ENCODE measurements at places on chromosomes 4 and X.

DNA sequence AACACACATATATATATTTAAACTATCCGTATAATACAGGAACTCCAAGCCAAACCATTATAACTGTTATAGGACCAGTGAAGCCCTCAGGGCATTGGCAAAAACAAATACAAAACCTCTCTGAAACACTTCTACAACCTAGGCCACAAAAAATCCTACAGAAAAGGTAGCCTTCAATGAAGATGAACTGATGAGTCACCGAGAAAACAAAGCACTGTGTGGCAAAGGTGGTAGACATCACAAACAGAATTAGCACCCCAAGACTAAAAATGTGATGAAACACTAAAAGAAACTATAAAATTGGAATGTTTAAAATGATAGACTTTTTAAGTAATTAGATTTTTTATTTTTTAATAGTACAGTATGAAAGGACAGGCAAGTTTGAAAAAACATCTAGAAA lies 5.5 kb upstream of the HSPA4L start:
- DNase-seq: no peak

DNA sequence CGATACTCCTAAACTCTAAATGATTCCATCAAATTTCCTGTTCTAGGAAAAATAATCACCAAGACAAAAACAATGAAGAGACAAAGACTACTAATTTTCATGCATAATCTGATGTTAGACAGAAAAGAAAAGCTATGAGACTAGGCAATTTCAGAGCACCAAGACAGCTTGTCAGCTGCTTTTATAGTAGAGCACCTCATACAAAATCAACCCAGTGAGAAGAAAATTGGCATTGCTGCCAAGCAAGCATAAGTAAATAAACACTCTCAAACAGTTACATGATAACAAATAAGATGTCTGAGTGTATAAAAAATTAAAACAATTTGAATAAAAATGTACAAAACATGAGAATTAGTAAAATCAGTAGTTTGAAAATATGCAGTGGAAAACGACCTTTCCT lies 1544.6 kb downstream of the C4orf33 start:
- no peak for DNase-seq

- DNase-seq: no peak
These were observed 305.9 kb upstream of the HAND2 start for GRCh38 chr4:173835903-173836302.

- DNase-seq: no peak
These were observed 94.9 kb downstream of the ARHGAP24 start for GRCh38 chr4:85569730-85570299.

DNA sequence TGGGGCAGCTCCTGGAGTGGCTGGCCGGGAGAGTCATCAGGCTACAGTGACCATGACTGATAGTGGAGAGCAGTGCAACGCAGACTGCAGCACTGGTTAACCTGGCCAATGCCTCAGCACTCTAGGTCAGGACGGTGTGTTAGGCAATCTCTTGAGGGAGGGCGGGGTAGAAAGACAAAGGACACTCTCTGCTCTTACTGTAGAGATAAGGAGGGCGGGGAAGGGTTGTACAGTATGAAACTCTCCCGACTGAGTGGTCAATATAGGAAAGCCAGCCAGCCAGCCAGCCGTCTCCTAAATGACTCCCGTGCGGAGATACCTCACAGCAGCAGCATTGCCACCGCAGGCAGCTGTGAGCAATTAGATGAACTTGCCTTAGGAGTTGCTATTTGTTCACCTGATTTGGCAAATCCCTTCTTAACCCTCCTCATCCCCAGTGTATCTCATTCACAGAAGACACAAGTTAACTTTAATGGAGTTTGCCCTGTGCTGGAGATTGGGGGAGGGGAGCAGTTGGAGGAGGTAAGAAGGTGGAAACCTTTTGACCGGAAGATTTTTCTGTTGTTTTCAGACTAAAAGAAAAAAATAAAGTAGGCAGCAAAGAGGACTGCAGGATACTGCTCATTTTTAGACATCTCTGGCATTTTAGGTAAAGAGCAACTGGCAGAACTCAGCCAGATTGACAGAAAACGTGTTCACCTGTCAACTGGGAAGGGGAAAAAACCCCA lies 330.5 kb downstream of the HNRNPD start:
- DNase-seq: no peak

- DNase-seq: no peak
These were observed 6.3 kb downstream of the GIMD1 start for GRCh38 chr4:106362086-106362825.

DNA sequence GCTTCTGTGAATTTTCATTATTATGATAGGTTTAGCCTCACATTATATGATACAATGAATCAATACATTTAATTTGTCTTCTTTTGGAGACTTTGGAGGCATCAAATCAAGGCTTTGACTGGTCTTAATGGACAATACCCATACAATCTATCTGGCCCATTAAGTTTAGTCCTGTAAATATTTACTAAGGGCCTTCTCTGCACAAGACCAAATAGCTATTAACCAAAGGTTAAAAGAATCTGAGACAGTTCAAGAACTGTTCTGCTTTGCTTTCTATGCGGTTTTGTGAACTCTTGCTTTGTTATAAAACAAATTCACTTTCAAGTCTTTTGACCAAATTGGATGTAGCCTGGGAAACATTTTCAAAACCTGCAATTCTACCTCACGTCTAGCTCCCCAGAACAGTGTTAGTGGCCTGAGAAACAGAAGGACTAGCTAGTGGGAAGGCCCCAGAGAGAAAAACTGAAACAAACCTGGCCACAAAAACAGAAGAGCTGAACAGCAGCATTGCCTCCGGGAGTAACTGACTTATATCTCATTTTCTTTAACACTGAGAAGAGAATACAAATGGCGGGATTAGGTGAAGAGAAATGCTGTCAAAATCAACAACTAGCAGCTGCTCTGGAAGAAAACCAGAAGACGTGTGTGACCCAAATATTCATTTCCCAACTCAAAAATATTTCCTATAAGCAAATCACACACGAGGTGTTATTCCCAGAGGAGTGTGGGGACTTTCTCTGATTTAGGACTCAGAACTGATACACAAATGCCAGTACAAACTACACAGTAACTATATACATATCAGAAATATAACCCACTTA lies 548 bp downstream of the TLR1 start:
- no peak for DNase-seq

DNA sequence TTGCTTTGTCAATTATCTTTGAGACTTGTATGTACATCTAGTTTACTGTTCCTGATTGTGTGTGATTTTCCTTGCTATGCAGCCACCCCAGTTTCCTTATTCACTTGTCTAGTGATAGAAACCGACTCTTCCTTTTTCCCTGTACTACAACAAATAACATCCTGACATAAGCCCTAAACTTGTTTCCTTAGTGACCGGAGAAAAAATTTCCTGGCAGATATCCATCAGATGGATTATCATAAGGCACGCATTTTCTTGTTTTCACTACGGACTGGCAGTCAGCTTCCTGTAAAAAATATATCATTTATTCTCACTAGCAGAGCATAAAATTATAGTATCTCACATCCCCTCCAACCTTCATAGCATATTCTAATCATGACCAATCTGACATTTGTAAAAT lies 410.7 kb downstream of the CENPC start:
- no peak for DNase-seq

DNA sequence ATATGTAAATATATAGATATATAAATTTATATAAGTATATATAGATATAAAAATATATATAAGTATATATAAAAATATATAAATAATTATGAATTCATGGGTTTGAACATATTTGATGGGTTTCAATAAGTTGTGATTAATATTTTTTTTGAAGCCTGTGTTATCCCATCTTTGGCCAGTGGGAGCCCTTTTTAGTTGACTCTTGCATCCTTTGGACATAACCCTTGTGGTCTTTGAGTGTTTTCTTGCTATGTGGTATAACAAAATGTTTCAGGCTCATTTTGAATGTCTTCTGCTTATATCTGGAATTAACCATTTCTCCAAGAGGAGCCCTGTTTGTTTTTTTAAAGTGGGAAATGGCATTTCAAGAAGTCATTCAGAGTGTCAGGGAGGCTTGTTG lies 15.2 kb downstream of the SNX25 start:
- DNase-seq: no peak

DNA sequence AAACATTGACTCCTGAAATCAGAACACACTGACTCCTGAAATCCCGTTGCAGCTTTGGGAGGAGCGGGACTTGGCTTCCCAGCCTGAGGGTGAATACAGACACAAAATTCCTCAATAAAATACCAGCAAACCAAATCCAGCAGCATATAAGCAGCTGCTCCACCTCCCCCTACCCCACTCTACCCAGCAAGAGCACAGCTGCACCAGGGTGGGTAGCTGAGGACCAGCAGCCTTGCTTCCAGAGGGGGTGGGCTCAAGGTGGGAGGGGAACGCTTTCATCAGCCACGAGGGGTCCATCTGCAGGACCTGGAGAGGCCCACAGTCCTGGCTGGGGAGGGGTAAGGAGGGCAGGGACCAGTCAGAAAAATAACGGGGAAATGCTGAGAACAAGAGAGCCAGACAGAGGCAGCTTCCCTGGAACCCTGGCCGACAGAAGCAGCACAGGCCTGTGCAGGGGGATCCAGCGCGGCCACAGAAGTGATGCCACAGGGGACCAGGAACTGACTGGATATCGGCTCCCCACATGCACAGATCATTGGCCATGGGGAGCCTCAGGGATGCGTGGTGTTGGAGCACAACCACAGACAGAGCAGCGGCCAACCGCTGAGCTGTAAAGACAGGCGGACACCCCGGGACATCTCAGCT lies 49.8 kb downstream of the FGFRL1 start:
- DNase-seq: no peak

GRCh38 chr4:129334136-129334535 lies 238.2 kb downstream of the C4orf33 start:
- no peak for DNase-seq

DNA sequence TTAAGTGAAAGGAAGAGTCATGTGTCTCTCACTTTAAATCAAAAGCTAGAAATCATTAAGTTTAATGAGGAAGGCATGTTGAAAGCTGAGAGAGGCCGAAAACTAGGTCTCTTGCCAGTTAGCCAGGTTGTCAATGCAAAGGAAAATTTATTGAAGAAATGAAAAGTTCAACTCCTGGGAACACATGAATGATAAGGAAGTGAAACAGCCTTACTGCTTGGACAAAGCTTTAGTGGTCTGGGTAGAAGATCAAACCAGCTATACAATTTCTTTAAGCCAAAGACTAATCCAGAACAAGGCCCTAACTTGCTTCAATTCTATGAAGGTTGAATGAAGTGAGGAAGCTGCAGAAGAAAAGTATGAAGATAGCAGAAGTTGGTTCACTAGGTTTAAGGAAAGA lies 24.9 kb downstream of the RHOH start:
- DNase-seq: no peak

GRCh38 chr4:1869530-1870327 lies 1.5 kb upstream of the NSD2 start:
- DNase-seq: no peak

- DNase-seq: no peak
These were observed 3.2 kb downstream of the CTAG2 start for GRCh38 chrX:154650221-154650510.

DNA sequence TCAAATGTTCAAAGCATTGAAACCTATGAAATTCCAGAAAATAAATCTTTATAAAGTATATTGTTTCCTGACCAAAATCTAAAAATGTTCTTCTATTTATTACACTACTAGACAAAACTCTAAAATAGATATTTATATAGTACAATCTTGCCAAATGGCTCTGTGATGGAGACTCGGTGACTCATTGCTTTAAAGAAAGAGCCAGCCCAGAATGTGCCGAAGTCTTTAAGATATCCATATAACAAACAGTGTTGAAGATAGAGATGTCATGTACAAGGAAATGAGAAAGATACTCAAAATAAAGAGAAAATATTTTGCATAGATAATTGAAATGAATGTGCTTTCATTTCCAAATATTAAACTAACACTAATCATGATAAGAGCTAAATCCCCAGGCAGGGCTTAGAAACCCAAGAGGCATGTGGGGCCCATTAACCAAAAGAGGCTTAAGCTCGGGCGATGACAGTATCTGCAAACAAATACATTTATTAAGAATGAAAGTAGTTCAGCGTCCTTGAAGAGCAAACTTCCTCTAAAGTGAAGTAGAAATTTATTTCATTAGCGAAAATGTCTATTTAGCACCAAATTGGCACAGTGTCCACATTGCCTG lies 102.1 kb upstream of the FAM9B start:
- no peak for DNase-seq

DNA sequence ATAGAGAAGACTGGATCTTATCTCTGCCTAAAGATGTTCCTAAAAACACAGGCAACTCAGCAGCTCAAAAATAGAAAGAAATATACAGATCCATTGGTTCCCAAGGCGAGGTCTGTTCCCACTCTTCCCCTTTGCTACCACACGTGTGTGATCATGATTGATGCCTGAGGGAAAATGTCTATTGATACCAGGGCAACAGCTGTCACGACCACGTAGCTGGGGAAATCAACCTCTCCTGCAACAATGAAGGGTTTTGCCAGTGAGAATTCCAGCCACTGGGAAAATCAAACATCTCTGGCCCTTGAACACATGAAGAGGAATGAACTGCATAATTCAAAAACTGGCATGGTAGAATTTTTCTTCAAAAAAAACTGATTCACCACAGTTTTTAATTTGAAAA lies 131.0 kb upstream of the MAP3K15 start:
- no peak for DNase-seq

GRCh38 chrX:45807572-45808425 lies 607.1 kb upstream of the DIPK2B start:
- DNase-seq: no peak

- DNase-seq: no peak
These were observed 39.1 kb downstream of the HEPH start for GRCh38 chrX:66203114-66203513.

- no peak for DNase-seq
These were observed 67.4 kb downstream of the GLRB start for GRCh38 chr4:157143369-157143768.

DNA sequence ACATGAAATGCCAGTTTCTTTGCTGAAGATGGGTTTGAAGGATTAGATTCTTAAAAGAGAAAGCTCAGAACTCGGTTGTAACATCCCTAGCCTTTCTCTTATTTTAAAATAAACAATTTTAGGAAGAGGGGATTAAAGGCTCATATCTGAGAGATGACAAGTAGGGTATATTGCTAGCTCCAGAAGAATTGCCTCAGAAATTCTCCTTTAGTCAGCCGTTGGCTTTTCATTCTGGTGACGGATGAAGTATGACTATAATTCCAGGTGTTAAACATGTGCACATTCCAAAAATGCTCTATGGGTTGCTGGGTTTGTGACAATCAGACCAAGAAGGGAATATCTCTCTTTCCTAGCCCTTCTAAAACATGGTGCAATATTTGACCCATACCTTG lies 17.8 kb downstream of the DKK2 start:
- DNase-seq: no peak

- no peak for DNase-seq
These were observed 311.2 kb downstream of the BMPR1B start for GRCh38 chr4:95068818-95069478.

DNA sequence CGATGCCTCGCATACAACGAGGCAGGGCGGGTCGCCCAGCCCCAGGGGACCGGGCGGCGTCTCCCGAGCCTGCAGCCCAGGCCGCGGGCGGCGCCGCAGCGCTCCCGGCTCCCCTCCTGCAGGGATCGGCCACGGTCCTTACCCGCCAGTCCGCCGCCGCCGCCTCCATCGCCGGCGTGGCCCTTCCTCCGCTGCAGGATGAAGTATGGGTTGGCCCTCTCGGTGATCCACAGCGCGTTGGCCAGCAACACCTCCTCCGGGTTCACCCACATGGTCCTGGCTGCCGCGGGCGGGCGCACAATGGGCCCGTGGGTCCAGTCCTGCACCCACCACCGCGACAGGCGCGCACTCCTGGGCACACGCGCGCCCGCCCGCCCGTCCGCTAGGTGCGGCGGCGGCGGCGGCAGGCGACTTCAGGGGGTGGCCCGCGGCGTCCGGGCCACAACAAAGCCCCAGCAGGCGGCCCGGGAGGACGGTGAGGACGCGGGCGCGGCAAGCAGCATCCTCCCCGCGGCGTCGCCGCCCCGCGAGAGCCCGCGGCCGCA lies 339 bp downstream of the TBC1D9 start:
- peak; percentile 51 for DNase-seq

All from RWPE2 (cell line).